ENCODE measurements at places on chromosomes 11 and 22. TPM values are rescaled to one million over a fixed set of nuclear protein-coding genes. Genes with fewer than 3 reads are reported as not detected.

Gene FAM181B
- total RNA-seq: not detected

- no peak for ATAC-seq
These were observed 11.8 kb upstream of the KCNE3 start for GRCh38 chr11:74478877-74479731.

DNA sequence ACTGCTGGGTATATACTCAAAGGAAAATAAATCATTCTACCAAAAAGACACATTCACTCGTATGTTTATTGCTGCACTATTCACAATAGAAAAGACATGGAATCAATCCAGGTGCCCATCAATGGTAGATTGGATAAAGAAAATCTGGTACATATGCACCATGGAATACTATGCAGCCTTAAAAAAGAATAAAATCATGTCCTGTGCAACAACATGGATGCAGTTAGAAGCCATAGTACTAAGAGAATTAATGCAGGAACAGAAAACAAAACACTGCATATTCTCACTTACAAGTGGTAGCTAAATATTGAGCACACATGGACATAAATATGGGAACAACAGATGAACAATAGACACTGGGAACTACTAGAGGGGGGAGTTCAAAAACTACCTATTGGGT, 96.3 kb downstream of the FAM76B start:
- no peak for ATAC-seq

DNA sequence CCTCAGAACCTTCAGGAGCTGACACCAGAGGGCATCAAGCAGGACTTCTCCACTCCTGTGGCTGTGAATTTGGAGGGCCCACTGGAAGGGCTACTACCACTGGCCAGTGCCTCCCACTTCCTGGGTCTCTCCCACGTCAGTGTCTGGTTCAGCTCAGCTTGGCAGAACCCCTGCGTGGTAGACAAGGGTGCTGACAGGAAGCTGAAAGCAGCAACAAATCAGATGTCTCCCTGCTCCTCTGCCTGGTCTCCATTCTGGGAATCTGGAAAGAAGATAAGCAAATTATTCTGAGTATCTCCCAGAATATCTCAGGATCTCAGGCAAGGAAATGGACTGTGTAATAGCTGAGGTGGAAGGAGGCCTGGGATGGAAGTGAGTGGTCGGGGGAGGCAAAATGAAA, 61.5 kb downstream of the TMPRSS5 start:
- ATAC-seq: no peak

GRCh38 chr22:30420347-30421125, 5.0 kb upstream of the MTFP1 start:
- ATAC-seq: peak; percentile 14

Gene FOSL1
- total RNA-seq: 18.7 TPM

DNA sequence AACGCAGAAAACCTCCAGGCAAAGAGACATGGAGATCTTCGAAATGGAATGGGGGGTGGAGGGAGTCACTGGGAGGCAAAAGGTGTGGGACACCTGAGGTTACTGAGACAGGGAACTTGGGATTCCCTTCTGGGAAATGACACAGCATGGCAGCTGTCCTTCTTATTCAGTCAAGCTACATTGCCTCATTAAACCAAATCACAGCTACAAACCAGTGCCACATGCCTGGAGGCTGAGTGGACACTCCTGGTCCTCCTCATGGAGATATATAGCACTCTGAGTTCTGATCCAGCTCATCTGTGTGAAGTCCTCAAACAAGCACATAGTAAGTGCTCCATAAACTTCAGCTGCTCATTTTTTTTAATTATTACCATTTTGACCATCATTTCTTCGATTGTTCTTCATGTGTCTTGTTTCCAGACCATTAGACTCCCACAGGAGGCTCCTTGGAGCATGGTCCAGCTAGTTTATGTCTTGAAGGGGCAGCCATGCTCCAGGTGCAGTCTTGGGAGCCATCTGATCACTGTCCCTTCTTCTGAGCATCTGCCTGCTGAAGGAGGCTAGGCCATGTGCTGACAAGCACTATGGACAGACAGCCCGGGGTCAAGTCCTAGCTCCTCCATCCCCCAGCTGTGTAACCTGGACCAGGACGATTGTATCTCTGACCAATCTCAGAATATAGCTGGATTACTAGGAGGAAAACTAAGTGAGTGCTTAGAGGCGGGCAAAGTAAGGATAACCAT, 9.7 kb upstream of the FXYD2 start:
- no peak for ATAC-seq

Gene POLD3
- 54.3 TPM for total RNA-seq

- ATAC-seq: no peak
These were observed 70.5 kb upstream of the BLID start for GRCh38 chr11:122186439-122187080.

DNA sequence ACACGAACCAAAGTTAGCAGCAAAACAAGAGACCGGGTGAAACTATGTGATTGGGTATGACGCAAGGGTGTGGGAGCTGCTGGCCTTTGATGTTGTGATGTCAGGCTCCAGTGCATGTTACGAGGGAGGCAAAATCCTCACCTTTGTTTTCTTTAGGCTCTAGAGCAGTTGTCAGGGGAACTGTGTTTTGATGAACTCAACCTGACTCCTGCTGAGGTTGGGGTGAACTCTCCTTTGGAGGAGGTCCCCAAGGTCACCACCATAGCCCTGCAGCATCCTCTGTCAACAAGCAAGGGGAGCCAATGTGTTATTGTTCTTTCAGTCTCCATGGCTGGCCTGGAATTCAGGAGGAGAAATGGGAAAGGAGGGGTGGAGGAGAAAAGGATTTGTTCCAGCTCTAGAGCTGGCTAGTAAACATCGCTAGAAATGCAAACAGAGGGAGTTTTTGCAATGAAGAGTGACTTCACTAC, 33.8 kb downstream of the RASSF10 start:
- no peak for ATAC-seq

DNA sequence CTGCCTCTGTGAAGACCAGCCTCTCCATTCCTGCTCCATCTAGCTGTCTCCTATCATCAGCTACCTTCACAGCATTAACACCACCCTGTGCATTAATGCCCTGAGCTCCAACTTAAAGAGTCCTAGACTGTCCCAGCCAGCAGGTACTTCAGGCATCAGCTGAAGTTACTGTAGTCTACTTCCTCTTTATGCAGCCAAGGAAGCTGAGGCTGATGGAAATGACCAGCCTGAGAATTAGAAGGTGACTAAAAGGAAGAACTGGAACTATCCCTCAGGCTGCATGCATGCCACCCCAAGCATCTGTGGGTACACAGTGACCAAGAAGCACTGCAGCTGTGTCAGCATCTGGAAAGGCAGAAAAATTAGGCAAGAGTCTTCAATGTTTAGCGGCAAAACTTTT, 28.2 kb downstream of the MS4A10 start:
- no peak for ATAC-seq

- no peak for ATAC-seq
These were observed 97.5 kb downstream of the MPPED1 start for GRCh38 chr22:43509337-43509736.

DNA sequence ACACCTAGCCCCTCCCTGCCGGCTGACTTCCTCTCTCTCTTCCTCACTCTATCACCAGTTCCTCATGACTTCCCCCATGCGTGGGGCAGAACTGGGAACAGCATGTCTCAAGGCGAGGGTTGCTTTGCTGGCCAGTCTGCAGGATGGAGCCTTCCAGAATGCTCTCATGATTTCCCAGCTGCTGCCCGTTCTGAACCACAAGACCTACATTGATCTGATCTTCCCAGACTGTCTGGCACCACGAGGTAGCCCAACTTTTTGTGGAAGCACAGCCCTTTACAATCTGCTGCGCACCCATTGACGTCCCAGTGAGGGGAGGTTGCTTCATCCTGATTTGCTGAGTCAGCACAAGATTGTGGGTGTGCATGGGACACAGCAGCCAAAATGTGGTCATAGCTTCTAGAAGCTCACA, 8.6 kb downstream of the TCN2 start:
- ATAC-seq: no peak

Gene NOX4
- not detected for total RNA-seq

DNA sequence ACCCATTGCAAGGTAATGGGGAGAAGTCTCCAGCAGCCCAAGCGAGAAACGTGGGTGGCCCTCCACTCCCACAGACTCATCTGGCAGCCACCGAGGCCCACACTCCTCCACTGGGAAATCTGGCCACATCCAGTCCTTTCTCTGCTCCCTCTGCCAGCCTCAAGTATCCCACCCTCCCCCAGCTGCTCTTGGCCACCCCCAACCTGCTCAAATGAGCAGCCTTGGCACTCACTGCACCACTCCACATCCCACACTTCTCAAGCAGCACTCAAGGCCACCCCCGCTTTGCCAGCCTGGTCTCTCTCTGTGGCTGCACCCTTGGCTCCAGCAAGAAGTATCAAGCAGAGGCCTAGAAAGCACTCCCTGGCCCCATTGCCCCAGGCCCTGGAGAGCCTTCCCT, 28.2 kb downstream of the SLC22A12 start:
- ATAC-seq: no peak

DNA sequence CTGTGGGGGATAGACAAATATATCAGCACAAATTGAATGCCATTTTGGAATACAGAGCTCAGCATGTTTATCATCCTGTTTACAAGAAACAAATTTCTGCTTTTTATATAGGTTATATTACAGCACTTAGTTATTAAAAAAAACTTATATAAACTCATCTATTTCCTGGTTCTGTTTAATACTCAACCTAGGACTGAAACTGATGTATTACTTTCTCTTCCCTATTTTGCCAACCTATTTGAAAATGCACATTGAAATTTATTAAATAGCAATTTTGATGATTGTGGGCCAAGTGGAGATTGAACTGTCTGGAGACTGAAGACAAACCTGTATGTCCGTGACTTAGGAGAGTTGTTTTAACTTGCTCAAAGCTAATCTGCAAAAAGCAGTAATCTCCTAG, 288.3 kb upstream of the ANO3 start:
- no peak for ATAC-seq

DNA sequence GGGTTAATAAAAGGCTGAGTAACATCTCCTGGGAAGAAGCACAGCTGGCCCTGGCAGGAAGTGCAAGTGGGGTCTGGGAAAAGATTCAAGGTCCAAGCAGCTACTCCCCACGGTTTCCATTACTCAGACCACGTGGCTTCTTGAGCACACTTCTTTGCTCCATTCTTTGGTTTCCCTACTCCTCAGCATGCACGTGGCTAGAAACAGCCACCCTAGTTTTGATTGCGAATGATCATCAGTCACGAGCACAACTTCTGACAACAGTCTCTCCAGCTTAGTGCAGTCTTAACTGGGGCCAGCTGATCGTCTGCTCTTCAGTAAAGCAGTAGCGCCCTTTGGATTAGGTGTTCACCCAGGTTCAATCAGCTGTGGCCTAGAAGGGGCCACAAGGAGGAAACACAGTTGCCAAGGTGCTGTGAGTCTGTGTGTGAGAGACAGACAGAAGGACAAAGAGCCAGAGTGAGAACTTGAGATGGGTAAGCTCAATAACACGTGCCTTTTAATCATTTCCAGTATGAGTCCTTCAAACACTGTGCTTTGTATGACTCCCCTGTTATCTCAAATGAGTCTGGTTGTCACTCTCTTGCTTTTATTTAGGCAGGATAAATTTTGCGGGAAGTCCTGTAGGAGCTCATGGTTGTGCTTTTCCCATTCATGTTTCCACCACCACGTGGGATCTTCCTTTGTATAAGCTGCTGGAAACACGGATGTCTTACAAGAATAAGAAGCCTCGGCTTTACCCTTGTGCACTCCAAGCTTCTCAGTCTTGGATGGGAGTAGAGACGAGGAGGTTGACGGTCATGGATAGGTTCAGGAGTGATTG, 901 bp upstream of the PARVA start:
- ATAC-seq: no peak

All from activated T-helper 17 cell treated with anti-CD3 and anti-CD28 coated beads, Interleukin-2, amount 50 U/mL, for 72 hours (primary cell).